ENCODE measurements at places on chromosomes 16 and 17.
A peak's percentile ranks its signal among the peaks of the same experiment; 100 is the strongest.

DNA sequence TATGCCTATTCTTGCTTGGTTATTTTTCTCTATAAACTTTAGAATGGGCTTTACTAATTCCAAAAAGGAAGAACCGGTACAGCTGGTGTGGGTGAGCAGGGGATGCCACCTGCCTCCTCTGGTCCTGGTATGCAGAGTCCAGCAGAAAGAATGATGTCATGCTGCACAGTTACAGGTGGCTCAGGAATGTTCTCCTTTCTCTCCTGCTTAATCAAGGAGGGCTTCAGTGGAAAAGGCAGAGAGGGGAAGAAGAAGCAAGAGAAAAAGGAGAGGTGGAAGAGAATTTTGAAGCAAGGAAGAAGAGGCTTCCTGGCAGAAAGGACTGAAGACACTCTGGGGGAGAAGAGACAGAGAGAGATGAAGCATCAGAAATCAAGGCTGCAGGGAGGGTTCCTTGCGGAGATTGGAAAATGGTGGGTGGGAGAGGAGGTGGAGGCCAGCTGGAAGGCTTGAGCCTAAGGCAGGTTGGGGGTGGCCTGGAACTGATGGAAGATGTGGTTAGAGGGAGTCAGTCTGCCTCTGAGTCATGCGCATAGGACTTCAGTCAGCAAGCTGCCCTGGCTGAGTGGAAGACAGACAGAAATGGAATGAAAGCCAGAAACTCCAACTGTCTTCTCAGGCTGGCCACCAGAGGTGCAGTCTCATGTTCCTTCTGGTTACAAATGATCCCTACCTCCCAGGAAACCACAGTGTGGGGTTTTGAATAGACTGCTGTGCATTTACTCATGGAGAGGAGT, 64.6 kb upstream of the CRHR1 start:
- peak; percentile 45 for DNase-seq

GRCh38 chr17:17714261-17714866, 33.1 kb downstream of the RAI1 start:
- peak; percentile 80 for DNase-seq

GRCh38 chr16:84820305-84820684, 510 bp downstream of the CRISPLD2 start:
- no peak for DNase-seq

DNA sequence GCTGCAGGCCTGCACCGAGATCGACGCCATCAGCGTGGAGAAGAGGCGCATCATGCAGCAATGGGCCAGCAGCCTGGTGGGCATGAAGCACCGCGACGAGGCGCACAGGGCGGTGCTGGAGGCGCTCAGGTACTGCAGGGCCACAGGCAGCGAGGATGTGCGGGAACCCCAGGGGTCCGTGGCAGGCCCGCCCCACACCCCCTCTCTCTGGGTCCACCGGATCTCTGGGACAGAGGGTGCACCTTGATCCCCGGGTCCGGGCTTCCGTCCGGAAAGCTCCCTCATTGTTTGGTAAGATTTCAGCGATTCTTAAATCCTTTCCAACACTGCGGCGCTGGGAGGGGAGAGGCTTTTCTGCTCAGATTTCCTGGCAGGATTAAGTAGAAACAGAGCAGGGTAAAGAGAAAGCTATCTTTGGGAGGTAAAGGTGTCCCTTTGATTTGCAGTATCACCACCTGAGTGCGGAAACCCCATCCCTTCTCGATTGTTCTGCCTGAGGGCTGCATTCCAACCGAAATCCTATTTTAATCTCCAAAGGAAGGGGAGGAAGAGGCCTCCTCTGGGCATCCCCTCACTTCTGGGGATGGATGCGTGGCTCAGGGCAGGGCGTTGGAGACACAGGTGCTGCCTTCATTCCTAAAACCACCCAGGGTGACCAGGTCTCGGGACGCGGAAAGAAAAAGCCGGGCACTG, 29.2 kb downstream of the CCDC40 start:
- DNase-seq = no peak

GRCh38 chr17:75917141-75917916, 12.6 kb upstream of the MRPL38 start:
- DNase-seq = no peak
